Activated naive CD8-positive, alpha-beta T cell treated with anti-CD3 and anti-CD28 coated beads, Interleukin-2, amount 50 U/mL, for 16 hours (primary cell): ENCODE measurements at places on chromosomes 11 and 22.

GRCh38 chr11:75874684-75875341 is 59.8 kb downstream of the UVRAG start:
- DNase-seq = no peak

- no peak for DNase-seq
These were observed 111.2 kb downstream of the ZNF280B start for GRCh38 chr22:22397292-22397870.

GRCh38 chr22:26066534-26066933 is 102.7 kb upstream of the SEZ6L start:
- no peak for DNase-seq

GRCh38 chr11:109993786-109994185 is 99.4 kb upstream of the ZC3H12C start:
- no peak for DNase-seq

GRCh38 chr22:32994898-32995297 is 63.3 kb downstream of the SYN3 start:
- no peak for DNase-seq

- no peak for DNase-seq
These were observed 119.4 kb downstream of the GALNT18 start for GRCh38 chr11:11502263-11502861.

GRCh38 chr22:37746366-37747079 is 49.7 kb downstream of the TRIOBP start:
- peak; percentile 4 for DNase-seq

DNA sequence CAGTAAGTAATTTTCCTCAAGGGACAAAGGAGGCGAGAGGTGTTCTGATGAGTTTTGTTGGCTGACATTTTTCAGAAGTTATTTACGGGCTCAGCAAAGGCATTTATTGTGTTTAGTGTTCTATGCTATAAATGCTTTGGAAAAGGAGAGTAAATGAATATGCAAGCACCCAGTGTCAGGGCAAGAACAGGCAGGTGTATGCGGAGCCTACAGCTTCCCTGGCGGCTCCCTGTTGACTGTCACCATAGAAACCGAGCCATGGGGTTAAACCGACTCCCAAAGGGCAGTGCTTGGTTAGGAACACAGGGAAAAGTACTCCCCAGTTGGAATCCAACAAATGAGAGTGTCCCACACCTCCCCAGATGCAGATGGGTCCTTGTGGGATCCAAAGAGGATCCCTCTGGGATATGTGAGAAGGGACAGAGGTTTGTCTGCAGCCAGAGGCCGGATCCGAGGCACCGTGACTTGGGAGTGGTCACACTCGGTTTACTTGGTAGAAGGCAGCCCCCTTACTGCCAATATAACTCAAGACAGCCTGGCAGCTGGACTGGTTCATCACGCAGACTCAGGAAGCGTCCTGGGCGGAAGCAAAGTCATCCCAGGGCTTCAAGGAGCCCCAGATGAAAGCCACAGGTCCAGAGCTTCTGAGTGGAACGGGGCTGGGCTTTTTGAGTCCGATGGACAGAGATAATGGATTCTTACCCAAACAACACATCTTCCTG is 329.7 kb downstream of the CTTN start:
- no peak for DNase-seq

DNA sequence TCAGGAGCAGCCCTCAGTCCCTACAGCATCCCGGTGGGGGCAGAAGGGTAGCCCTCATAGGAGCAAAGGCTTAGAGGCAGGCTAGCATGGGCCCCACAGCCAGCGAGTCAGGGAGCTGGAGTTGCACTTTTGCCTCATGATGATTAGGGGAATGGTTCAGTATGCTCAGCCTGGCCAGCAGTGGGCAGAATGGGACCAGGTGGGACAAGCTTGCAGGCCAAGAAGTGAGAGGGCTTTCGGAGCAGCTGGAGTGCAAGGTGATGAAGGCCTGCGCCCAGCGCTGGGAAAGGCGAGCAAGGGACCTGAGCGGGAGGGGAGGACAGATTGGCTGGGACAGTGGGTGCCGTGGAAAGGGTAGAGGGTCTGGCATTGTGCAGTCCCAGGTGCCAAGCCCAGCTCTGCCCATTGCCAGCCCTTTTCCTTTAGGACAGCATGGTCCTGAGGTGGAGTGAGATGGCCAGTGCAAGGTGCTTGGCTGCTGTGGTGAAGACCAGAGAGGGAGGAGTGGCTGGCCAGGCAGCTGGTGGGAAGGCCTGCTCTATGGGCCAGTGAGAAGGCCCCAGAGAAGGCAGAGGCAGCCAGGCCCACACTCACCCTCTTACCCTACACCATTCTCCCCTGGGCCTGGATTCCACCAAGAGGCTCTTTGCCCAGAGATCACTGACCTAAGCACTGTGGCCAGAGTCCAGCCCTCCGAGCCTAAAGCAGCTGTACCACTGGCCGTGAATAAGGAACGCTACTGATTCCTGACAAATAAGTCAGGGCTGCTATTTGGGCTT is 47.9 kb upstream of the SUSD2 start:
- no peak for DNase-seq

- DNase-seq = no peak
These were observed 15.5 kb downstream of the MUC15 start for GRCh38 chr11:26556582-26556981.

DNA sequence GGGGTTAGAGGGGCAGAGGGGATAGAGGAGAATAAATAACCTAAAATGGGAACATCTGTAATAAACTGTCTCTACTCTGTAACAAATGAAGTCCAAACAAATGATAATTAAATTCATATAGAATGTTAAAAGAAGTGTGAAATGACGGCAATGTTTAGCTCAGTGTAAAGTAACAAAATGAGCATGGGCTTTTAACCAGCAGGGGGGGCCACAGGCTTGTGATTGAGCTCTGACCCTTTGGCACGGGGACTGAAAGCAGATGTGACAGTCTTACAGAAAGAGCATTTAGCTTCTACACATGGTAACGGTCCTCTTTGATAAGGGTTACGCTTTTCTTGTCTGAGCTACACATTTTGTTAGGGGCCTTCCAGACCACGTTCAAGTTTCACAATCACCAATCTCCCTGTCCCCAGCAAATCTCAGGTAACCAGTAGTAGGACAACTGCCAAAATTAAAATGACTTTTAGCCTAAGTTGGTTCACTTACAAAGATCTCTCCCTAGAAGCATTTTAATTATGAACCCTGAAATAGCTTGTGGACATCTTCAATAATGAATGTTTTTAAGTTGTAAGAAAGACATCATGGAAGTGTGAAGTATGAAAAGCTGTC is 262.5 kb downstream of the DCDC1 start:
- DNase-seq = no peak

DNA sequence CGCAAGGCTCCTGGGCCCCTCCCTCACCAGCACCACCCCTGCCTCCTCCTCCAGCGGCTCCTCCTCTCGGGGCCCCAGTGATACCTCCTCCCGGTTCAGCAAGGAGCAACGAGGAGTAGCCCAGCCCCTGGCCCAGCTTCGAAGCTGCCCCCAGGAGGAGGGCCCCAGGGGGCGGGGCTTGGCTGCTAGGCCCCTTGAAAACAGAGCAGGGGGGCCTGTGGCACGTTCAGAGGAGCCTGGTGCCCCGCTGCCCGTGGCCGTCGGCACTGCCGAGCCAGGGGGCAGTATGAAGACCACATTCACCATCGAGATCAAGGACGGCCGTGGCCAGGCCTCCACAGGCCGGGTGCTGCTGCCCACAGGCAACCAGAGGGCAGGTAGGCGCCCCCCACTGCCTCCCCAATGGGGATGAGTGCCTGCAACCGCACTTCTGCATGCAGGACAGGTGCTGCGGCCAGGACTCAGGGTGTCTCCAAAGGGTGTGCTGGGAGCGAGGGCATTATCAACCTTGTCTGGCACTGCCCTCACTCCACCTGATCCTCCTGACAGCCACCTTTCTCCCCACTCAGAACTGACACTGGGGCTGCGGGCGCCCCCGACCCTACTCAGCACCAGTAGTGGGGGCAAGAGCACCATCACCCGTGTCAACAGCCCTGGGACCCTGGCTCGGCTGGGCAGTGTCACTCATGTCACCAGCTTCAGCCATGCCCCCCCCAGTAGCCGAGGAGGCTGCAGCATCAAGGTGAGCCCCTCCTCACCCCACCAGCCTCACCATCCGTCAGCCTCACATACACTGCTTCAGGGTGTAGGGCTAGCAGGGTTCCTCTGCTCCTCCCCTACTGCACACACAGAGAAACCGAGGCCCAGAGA is 10.2 kb downstream of the SMTN start:
- no peak for DNase-seq

GRCh38 chr11:78212586-78213371 is 24.1 kb downstream of the USP35 start:
- no peak for DNase-seq

- DNase-seq = no peak
These were observed 22.3 kb downstream of the RANGAP1 start for GRCh38 chr22:41263704-41264103.

DNA sequence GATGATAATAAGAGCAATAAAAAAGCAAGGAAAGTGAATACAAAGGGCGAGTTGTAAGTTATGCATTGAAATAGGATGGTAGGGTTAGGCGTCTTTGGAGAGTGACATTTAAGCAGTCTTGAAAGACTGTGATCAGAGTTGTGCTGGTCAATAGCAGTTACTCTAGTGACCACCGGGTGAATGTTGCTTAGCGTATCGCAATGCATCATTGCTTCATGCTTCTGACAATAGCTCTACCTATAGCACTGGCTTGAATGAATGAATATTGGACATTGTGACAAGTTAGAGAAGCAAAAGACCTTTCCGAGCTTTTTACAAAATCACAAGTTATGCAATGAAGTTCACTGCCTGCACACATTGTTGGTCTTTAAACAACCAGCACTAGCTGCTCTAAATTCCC is 7.7 kb upstream of the OR8B12 start:
- no peak for DNase-seq

GRCh38 chr22:39654131-39654926 is 83.8 kb downstream of the CACNA1I start:
- DNase-seq = no peak

DNA sequence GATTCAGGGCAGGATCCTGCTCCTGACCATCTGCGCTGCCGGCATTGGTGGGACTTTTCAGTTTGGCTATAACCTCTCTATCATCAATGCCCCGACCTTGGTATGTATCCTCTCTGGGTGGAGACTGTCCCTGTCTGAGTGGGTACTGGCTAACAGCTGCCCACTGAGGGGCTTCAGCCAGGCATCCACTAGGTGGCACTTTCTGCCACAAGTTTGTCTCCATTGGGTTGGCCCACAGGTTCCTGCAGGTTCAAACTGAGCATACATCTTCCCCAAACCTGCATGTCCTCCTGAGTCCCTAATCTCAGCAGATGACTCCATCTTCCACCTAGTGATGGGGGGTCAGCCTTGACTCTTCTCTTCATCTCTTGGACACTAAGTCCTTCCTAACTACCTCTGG is 4.4 kb downstream of the SLC2A11 start:
- no peak for DNase-seq

DNA sequence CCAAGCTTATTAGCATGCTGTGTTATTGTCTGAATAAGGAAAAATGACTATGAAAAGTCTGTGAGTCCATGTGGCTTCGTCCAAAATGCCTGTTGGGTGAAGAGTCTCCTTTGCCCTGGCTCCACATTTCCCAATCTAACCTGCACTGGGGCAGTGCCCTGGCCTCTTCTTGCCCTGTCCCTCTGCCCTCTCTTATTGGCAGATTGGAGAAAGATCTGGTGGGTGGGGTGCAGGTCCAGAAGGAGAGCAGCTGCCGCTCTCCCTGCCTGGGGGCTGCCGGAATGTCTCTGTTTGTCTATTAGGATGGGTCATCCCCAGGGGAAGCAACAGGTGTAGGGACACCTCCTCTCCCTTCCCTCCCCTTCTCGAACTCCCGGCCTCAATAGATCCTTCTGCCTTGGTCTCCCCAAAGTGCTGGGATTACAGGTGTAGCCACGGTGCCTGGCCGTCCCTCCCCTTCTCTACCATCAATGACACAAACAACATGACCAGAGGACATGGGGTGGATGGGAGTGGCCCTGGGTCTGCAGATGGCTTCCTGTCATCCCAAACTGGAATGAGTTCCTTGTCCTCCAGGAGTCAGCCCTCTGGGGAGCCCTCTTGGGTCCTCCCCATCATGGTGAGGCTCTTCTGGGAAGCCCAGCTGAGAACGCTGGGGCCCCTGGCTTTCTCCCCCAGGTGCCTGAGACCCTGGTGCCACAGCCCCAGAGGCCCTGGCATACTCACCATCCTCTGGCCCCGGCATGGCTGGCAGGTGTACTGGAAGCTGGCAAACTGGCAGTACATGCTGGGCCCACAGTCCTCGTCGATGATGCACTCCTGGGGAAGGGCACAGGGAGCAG is 40.5 kb downstream of the DKK3 start:
- no peak for DNase-seq

DNA sequence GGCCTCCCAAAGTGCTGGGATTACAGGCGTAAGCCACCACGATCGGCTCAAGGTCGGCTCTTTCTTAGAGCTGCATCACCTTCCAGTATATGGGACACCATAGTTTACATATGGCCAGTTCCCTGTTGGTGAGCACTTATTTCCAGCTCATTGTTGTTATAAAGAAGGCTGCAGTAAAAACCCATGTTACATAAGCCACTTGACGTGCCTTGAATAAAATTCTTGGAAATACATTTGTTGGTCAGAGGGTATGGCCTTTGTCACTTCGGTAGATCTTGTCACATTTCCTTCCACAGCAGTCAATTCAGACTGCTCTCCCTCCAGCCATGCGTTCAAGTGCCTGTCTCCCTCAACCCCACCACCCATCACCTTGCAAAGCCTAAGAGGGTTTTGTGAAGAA is 92.9 kb downstream of the PRR5L start:
- DNase-seq = no peak

GRCh38 chr11:134170177-134170918 is 53.4 kb downstream of the NCAPD3 start:
- no peak for DNase-seq

- DNase-seq = no peak
These were observed 287 bp downstream of the RPS13 start for GRCh38 chr11:17077240-17077519.

DNA sequence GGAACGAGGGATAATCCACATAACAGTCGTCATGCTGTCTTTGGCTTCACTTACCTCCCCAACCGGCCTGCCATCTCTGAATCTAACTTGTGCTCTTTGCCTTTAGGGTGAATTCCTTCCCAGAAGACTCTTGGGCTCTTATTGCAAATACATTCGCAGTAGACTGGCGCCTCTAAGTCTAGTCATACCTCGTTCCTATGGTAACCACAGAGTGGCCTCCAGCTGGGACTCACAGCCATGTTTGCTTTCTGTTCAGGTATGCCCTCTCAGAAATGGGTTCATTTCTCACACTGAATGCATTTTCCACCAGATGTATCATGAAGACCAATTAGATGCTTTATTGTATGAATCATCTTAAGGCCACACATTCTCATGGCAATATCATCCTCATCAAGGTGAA is 112.7 kb downstream of the FAR1 start:
- no peak for DNase-seq
